ENCODE measurements at places on chromosomes 12 and 14.
A peak's percentile ranks its signal among the peaks of the same experiment; 100 is the strongest.

DNA sequence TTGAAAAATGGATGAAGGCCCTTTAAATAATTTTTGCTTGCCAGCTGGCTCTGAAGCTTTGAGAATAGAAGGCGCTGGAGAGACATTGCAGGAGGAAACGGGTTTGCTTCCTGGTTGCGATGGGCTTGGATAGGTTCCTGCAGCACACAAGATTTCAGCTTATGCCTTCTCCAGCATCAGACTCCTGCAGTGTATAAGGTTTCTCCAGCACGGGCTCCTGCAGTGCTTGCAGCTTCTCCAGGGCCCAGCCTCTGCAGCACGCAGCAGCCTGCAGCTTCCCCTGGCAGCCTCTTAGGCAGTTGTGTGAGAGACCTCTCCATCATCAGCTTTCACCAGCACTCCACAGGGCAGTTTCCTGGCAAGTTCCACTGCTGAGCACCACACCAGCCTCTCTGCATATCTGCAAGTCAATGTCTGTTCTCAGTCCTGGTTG lies 78.7 kb upstream of the ZDHHC17 start:
- no peak for DNase-seq

GRCh38 chr12:53191885-53192530 lies 11.3 kb upstream of the CSAD start:
- DNase-seq, result no peak

GRCh38 chr14:99566390-99567354 lies 37.3 kb downstream of the CCDC85C start:
- DNase-seq, result no peak

GRCh38 chr14:42862114-42862513 lies 1255.4 kb downstream of the LRFN5 start:
- no peak for DNase-seq

GRCh38 chr12:114316076-114316475 lies 89.9 kb downstream of the TBX5 start:
- no peak for DNase-seq

DNA sequence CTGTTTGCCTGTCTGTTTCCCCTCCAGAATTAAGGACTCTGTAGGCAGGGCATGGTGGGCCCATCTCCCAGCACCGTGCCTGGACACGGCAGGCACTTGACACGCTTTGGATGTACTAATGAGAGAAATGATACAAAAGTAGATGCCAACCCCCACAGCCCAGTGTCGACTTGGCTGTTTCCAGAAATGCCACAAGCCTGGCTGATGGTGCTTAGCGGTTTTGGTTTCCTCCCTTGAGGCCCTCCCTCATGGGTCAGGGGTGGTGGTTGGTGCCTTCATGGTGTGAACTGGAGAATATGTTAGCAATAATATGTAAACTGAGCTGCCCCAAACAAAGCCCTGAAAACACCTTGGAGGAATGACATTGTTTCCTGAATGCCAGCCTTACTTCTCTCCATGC lies 55.5 kb upstream of the ESRRB start:
- DNase-seq, result no peak

GRCh38 chr12:68633614-68634558 lies 23.2 kb downstream of the RAP1B start:
- no peak for DNase-seq

- no peak for DNase-seq
These were observed 201.4 kb downstream of the C12orf50 start for GRCh38 chr12:87827638-87828264.

DNA sequence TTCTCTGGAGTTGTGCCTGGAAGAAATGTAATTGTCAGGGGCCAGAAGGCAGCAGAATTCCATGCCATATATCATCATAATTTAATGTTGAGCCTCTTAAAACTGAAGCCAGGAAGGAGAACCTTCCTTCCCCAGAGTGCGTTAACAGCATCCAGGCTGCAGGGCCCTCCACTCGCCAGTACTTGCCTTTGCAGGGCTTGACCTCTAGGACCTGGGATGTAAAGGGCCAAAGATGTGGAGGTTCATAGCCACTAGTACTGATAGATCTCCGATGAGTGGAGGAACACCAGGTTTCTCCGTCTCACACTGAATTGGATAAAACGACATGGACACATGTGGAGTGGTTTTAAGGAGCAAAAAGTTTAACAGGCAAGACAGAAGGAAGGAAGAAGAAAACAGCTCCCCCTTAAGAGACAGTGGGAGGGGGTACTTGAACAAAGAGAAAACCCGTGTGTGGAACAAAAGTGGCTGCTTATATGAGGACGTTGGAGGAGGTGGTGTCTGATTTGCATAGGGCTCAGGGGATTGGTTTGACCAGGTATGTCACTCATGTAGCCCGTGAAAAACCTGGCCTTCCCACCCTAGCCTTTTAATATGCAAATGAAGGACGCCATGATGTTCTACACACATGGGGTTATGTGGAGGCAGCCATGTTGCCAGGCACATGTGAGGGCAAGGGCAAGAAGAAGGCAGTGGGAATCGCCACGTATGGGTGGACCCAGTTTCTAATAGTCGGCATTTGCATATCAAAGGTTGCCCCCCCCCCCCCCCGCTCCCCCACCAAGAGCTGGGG lies 38.8 kb upstream of the WSCD2 start:
- no peak for DNase-seq

DNA sequence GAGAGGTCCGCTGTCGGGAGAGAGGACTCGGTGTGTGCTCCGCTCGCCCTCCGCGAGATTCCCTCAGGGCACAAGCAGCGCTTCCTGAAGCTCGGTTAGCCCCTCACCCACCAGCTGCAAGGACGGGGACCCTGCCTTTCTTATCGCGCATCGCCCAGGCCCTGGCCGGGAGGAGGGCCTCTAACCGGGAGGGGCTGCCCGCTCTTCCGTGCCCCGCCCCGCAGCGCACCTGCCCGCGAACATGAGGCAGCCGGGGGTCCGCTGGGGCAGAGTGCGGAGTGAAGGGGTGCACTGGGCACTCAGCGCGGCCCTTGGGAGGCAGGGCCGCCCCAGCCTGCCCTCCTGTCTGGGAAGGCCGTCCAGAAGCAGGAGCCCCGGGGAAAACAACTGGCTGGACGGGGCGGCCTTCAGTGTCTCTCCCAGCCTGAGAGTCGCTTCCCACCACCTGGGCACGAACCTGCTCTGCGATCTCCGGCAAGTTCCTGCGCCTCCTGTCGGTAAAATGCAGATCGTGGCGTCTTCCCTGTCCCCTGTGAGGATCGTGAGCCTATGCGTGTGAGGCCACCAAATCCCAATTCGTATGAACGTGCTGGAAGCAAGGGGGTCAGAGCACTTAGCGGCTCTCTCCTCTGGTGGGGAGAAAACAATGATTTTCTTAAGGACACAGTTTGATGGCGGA lies 28.0 kb upstream of the ADIPOR2 start:
- DNase-seq, result no peak

GRCh38 chr12:109606320-109607028 lies 32.9 kb downstream of the MVK start:
- DNase-seq, result no peak

DNA sequence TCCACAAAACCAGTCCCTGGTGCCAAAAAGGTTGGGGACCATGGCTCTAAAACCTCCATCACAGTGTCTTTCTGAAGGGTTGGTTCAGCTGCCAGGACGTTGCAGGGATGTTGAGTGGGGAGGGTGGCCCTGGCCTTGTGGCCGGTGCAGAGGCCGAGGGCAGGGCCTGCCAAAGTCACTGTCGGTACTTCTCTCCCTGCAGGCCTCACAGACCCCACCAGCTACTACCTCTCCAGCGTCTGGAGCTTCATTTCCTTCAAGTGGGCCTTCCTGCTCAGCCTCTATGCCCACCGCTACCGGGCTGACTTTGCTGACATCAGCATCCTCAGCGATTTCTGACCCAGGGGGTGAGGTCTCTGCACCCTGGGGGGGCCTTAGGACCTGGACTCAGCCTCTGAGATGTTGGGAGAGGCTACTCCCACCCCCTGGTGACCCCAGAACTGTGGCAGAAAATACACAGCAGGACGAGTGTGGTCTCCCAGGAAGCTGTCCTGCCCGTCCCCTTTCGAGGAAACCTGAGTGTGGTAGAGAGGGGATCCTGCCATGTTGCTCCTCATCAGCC lies 7.0 kb downstream of the SLC48A1 start:
- DNase-seq, result no peak

DNA sequence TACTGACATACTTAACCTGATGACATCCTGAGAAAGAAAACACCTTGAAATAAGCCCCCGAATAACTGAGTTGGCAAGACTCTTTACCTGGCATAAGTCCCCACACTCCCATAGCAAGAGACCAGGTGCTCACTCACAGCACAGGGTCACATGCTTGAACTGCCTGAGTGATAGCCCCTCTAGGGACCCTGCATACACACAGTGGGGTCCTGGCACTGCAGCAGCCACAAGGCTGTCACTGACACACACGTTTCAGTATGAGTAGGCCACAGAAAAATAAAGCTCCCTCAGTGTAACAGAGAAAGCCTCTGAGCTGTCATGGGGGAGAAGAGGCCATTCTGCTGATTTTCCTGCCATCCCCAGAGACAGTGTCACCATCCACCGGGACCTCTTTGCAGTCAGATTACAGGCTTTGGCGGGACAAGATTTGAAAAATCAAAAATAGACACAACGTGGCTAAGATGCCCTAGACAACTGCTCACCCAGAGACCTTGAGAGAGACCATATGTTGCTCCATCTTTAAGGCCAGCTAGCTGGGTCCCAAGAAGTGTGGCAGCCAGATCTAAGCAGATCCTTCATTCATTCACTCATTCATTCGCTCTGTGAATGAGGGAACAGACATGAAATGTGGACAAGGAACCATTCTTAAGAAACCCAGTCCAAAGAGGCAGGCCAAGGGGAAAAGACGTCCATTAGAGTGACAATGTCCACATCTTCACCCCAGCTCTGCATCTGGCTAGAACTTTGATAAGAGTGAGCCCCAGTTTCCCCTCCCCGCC lies 1.6 kb downstream of the SCARB1 start:
- no peak for DNase-seq

- peak; percentile 72 for DNase-seq
These were observed 14.6 kb upstream of the NR4A1 start for GRCh38 chr12:52036587-52037171.

- no peak for DNase-seq
These were observed 11.9 kb downstream of the FBLN5 start for GRCh38 chr14:91935586-91935985.

GRCh38 chr14:50230701-50231474 lies 490 bp downstream of the SOS2 start:
- peak; percentile 25 for DNase-seq

GRCh38 chr12:124586756-124587155 lies 19.3 kb upstream of the NCOR2 start:
- no peak for DNase-seq

- DNase-seq, result peak; percentile 83
These were observed 17.0 kb downstream of the RHOF start for GRCh38 chr12:121776190-121777098.

GRCh38 chr12:120366341-120366705 lies 2.6 kb downstream of the MSI1 start:
- no peak for DNase-seq

DNA sequence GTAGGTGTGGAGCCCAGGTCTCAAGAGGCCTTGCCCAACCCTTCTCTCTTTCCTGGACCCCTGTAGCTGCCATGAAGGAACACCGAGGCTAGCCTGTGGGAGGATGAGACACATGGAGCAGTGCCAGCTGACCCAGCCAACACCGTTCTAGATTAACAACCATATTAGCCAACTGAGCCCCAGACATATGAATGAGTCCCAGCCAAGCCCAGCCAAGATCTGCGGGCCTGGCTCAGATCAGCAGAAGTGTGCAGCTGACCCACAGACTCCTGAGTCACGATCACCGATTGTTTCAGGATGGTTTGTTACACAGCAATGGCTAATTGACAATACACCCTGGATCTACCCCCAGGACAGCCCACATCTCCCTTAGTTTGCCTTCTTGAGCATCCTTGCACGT lies 82.1 kb downstream of the NTF3 start:
- no peak for DNase-seq

- no peak for DNase-seq
These were observed 87.8 kb downstream of the FLRT2 start for GRCh38 chr14:85617791-85618190.

GRCh38 chr14:70571139-70571538 lies 29.3 kb downstream of the MED6 start:
- DNase-seq, result no peak

GRCh38 chr14:75141062-75141461 lies 14.2 kb upstream of the NEK9 start:
- no peak for DNase-seq

Measured in stimulated activated naive CD4-positive, alpha-beta T cell treated with Interleukin-2 at 50 U/mL for 16 hours (primary cell).